Mesendoderm (in vitro differentiated cells): ENCODE measurements at places on chromosomes 12 and 14.
A peak's percentile ranks its signal among the peaks of the same experiment; 100 is the strongest.

DNA sequence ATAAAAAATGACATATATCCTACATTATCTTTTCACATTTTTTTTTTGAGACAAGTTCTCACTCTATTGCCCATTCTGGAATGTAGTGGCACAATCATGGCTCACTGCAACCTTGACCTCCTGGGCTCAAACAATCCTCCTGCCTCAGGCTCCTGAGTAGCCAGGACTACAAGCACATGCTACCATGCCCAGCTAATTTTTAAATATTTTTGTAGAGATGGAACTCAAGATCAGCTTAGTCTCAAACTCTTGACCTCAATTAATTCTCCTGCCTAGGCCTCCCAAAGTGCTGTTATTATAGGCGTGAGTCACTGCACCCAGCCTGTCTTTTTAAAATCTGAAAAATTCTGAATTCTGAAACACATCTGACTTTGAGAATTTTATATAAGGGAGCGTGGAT lies 241.9 kb upstream of the DCN start:
- H3K36me3 ChIP-seq = no peaks in the 10 kb centered on the region
- no peaks in the 10 kb centered on the region for H3K27me3 ChIP-seq
- no peak overlapping the region for H3K27ac ChIP-seq
- no peak for DNase-seq
- no peak overlapping the region for H3K4me3 ChIP-seq
- no peaks in the 10 kb centered on the region for H3K4me1 ChIP-seq

- H3K4me3 ChIP-seq = peak overlapping the region; percentile 4
- peaks cover 3% of the 10 kb centered on the region for H3K4me1 ChIP-seq
- no peaks in the 10 kb centered on the region for H3K27me3 ChIP-seq
- DNase-seq = peak; percentile 83
Measured at GRCh38 chr14:104865631-104866441, 768 bp downstream of the CEP170B start.

- H3K27me3 ChIP-seq = no peaks in the 10 kb centered on the region
- no peak overlapping the region for H3K4me3 ChIP-seq
- DNase-seq = no peak
- no peak overlapping the region for H3K27ac ChIP-seq
Measured at GRCh38 chr12:6426882-6427671, 17.7 kb upstream of the CD27 start.

- no peak overlapping the region for H3K27ac ChIP-seq
- H3K4me1 ChIP-seq = no peaks in the 10 kb centered on the region
- no peak overlapping the region for H3K4me3 ChIP-seq
- H3K36me3 ChIP-seq = no peaks in the 10 kb centered on the region
- no peak for DNase-seq
Measured at GRCh38 chr14:50371546-50371945, 25.1 kb downstream of the CDKL1 start.

GRCh38 chr14:71497645-71498086 lies 434.6 kb upstream of the RGS6 start:
- H3K27ac ChIP-seq = no peak overlapping the region
- no peaks in the 10 kb centered on the region for H3K36me3 ChIP-seq
- no peaks in the 10 kb centered on the region for H3K27me3 ChIP-seq
- no peak for DNase-seq
- H3K4me3 ChIP-seq = no peak overlapping the region

DNA sequence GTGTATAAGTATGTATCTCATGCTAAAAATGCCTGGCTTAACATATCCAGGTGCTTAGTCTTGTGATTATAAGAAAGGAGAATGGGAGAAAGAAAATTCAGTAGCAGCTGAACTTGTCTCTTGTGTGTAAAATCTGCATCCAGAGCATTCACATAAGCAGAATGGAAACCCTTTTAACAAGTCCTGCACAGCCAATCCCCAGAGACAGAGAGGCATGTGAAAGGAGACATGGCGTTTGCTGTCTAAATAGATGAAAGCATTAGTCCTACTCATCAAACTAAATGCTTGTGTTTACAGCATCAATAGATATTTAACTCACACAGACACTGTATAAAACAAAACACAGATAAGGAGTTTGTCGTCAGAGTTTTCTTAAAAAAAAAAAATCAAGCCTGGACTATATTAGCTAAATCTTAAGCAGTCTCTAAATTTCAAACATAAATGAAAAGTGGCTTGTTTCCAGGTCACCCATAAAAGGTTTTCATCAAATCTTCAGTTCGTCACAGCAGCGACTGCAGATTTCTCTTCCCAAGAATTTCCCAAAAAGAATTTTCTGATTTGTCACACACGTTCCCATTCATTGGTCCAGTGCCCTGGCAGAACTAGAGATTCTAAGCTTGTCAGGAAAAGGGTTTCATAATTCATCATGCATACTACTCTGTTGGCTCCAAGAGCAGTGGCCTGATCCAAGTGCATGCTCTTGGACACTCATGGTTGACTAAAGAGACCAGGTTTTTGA lies 249.2 kb downstream of the BTG1 start:
- no peaks in the 10 kb centered on the region for H3K27me3 ChIP-seq
- H3K27ac ChIP-seq = no peak overlapping the region
- H3K4me3 ChIP-seq = no peak overlapping the region
- no peak for DNase-seq
- H3K36me3 ChIP-seq = no peaks in the 10 kb centered on the region

GRCh38 chr14:103105580-103106150 lies 11.1 kb downstream of the EXOC3L4 start:
- H3K27me3 ChIP-seq = peaks cover 8% of the 10 kb centered on the region
- no peaks in the 10 kb centered on the region for H3K36me3 ChIP-seq
